ENCODE measurements at places on chromosomes 4 and X.

GRCh38 chr4:19156786-19157185, 1094.9 kb upstream of the SLIT2 start:
- DNase-seq = no peak

DNA sequence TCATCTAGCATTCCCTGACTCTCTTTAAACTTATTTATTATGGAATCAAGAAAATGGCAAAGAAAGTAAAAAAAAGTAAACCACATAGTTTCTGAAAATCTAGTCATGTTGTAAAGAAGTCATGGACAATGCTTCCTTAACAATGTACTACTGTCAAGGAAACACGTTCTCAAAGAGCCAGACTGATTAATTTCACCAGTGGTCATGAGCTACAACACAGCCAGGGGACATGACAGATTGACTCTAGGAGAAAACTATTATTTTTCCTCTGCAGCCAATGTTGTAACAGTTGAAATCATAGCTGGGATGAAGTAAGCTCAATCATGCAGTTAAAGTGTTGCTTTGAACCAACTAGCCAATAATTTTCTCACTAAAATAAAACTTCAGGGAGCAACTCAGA, 109.2 kb downstream of the MAPK10 start:
- DNase-seq = no peak

DNA sequence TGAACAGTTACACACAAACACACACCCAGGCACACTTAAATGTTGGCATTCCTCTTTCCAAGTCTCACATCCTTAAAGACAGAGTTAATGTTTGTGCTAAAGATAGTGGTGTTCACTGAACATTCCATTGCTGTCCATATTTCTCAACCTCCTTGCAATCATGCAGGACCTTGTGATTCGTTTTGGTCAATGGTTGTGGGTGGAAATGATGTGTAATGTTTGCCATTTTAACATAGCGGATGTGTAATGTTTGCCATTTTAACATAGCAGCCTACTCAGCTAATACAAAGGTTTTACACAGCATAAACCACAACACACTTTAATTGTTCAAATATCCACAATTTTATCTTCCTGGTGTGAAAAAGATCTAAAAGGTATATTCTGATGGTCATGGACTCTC, 93.9 kb downstream of the CEP44 start:
- no peak for DNase-seq

DNA sequence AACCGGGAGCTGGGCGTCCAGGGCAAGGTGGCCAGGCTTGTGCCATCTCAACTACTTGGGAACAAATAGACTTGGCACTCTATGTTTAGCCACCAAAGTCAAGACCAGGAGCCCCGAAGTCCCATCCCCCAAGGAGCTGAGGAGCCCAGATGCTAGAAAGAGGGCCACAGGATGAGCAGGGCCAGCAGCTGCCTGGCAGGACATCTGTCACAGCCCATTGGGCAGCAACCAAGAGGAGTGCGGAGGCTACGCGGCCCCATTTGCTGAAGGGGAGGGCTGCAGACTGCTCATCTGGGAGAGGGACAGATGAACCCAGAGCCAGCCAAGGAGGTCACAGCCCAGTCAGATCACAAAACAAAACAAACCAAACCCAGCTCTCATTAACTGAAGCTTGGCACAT, 22.9 kb upstream of the SOWAHD start:
- no peak for DNase-seq

GRCh38 chr4:171644430-171645057, 168.7 kb upstream of the GALNTL6 start:
- DNase-seq = no peak

DNA sequence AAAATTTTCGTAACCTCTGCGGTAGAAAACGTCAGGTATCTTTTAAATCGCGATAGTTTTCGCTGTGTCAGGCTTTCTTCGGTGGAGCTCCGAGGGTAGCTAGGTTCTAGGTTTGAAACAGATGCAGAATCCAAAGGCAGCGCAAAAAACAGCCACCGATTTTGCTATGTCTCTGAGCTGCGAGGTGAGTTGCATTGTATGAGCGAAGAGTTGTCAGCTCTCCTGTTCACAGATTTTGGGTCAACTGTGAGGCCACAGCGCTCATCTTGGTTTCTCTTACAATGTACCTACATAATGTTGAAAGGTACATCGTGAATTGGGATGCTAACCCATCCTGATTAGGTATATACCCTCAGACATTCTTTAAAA, 486 bp downstream of the CLCN3 start:
- DNase-seq = no peak

DNA sequence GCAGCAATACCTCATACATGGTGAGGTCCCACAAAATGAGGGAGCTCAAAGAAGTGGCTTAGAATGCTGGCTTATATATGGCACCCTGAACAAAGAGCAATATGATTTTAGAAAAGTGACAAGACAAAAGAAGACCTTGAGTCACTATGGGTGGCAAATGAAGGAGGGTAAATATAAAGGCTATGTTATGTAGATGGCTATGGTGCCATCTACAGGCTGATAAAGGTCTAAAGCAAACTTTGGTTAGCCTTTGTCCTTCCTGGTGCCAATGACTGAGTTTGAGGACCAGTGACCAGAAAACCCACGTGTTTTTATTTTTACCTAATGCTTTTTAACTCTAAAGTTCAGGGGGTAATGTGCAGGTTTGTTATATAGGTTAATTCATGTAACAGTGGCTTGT, 151.8 kb downstream of the CCNG2 start:
- DNase-seq = no peak

GRCh38 chrX:525134-525533, 105.5 kb upstream of the SHOX start:
- DNase-seq = no peak
